Left ventricle myocardium superior (tissue), 1 donor: ENCODE measurements at places on chromosomes 5 and 9. TPM values are rescaled to one million over a fixed set of nuclear protein-coding genes. Genes with fewer than 3 reads are reported as not detected.

Gene PHAX
- 31.7 TPM for total RNA-seq

Gene CAMK2A
- total RNA-seq: 16.6 TPM

Gene SLC6A7
- not detected for total RNA-seq

Gene CCNO
- total RNA-seq: not detected

Gene SURF6
- 11.9 TPM for total RNA-seq

Gene GFI1B
- 0.25 TPM for total RNA-seq

Gene KIAA0825
- 2.2 TPM for total RNA-seq

Gene OR1L4
- not detected for total RNA-seq

- no peak for DNase-seq
These were observed 49.5 kb downstream of the GALNT12 start for GRCh38 chr9:98856982-98857381.

GRCh38 chr5:24376210-24376609 lies 268.6 kb downstream of the CDH10 start:
- DNase-seq: no peak

GRCh38 chr5:77568082-77568481 lies 70.4 kb downstream of the OTP start:
- DNase-seq: no peak

GRCh38 chr5:164301708-164302107 lies 796.3 kb downstream of the MAT2B start:
- DNase-seq: no peak

DNA sequence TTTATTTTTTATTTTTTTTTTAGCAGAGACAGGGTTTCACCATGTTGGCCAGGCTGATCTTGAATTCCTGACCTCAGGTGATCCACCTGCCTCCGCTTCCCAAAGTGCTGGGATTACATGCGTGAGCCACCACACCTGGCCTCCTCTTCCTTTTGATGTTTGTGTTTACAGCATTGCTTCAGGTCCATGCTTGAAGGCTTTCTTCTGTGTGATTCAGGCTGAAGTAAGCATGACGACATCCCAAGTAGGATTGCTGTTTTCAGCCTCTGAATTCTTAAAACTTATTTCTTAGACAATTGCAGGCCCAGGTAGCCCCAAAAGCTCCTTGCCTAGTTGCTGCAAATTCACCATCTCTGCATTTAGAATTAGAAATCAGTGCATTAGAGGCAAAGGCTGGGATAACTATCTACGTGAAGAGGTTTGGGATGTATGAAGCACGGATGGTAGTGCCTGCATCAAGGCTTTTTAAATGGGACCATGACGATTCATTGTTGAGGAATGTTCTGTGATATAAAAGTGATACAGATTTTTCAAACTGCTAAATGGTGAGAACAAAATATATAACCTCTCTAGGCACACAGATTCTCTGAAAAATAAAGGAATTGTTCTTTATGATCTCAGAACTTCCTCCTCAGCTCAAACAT lies 3.0 kb upstream of the ETF1 start:
- no peak for DNase-seq

- no peak for DNase-seq
These were observed 4.1 kb downstream of the NR6A1 start for GRCh38 chr9:124766815-124767554.
